SJSA1 (cell line): ENCODE measurements at places on chromosomes 7 and 10. TPM values are rescaled to one million over a fixed set of nuclear protein-coding genes. Genes with fewer than 3 reads are reported as not detected.

Gene SEMA4G
- 0.42 and 0.88 TPM in 2 replicates for total RNA-seq

Gene MSMB
- not detected in 2 replicates for total RNA-seq

Gene ZNF467
- not detected in 2 replicates for total RNA-seq

Gene CCL24
- 0.45 TPM in 1 of 2 replicates, not detected in the other for total RNA-seq
